Stimulated activated naive CD4-positive, alpha-beta T cell treated with Interleukin-2 at 50 U/mL for 16 hours (primary cell): ENCODE measurements at places on chromosomes 11 and 22.

DNA sequence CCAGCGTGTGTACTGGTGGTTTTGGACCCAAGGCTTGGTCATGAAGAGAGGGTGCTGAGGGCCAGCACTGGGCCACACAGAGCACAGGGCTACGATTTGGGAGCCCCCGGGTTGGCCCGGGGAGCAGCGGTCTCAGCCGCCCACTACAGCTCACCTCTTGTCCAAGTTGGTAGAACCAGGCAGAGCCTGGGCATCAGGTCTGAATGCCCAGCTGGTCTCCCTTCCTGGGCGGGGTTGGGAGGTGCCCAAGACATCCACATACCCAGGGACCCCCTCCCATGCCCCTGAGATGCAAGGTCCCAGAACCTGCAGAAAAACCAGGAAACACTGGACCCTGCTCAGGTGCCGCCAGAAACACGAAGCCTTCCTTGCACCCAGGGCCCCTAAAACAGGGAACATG lies 18.0 kb downstream of the CELSR1 start:
- no peak for DNase-seq

DNA sequence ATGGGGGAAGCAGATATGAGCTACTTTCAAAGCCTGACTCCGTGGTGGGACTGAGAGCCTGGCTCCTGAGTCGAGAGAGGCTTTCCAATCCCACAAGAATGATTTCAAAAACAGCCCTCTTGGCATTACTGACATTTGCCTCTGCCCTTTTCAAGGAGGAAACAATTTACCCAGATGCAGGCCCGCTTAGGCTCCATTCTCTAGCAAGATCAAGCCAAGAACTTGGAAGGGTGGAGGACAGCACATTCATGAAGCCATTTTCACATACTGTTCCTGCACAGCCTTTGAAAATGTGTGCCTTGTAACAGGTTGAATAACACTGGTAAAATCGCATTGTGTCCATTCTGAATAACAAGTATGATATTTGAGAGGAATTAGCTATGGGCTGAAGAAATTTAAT lies 58.2 kb upstream of the EED start:
- DNase-seq = no peak

DNA sequence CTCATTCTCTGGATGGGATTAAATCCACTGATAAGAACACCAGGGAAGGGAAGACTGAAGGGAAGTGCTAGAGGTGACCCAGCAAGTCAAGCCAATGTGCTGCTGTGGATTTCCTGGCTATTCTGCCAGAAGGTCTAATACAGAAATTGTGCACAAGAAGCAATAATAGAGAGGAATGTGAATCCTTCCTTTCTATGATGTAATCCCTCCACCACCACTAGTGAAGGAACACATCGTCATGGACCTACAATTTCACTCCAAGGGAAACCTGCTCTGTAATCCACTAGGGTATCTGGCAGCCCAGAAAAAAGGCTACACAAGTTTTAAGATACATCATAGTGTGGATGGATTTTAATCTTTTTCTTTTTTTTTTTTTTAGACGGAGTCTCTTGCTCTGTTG lies 17.4 kb downstream of the LARGE2 start:
- DNase-seq = no peak

DNA sequence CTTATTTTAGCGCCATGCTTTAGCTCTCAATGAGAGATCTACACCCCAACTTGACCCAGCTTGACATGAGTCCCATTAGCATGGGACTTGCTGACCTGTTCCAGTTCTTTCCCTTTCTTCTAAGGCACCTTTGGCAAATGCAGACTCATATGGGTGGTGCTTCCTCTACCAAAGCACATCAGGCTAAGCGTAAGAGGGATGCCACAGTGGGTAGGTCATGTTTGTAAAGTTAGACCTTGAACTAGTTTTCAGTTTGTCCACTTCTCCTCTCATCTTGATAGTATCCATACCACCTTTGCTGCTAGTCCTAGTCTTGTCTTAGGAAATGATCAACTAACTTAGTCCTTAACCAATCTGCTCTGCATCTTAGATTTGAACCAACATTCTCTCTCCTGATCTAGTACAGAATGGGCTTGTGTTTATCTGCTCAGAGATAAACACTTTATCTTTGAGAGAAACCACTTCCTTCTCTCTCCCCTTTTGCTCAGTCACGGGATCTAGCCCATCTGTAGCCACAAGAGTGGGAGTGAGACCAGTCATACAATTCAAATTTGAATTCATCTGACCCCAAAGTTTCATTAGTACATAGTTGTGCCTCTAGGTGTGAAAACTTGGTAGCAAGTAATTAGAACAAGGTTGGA lies 72.1 kb upstream of the CD44 start:
- peak; percentile 26 for DNase-seq

DNA sequence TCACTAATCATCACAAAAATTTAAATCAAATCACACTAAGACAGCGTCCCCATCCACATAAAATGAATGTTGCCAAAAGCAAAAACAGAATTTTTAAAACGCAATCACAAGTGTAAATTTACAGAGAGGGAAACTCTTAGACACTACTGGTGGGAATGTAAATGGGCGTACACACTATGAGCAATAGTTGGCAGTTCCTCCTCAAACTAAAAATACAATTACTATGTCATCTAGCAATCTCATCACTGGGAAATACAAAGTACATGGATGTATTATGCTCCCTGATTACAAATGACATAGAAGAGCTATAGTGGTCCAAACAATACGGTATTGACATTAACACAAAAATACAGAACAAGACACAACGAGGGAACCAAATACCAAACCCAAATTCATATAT lies 8.7 kb upstream of the RGL4 start:
- no peak for DNase-seq

DNA sequence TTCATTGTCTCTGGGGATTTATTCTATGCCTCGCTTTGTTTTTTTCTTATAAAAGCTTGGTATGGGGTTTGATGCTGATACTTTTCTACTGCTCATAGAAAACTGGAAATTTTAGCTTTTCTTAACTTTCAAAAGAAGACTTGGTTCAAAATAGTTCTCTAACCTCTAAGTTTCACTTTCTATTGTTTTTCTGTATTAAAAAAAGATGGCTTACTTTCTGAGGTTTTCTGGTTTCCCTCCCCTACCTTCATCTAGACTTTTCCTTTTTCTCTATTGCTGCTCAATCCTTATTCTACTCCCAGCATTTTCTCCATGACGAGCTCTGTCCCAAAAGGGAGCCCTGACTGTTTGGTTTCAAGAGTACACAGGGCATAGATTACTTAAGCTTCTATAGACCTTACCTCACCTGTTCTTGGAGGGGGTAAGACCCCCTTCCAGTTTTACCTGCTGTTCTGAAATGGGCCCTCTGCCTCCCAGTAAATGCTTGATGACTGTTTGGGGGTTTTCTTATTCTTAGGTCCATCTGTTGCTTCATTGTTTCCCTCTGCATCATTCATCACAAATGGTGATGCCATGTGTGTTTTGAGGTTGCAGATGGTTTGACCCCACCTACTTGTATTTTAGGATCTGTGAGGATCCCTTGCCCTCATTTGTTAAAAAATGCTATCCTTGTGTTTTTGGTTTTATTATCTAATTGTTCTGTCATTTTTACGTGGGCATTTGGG lies 29.5 kb downstream of the DNHD1 start:
- DNase-seq = no peak

GRCh38 chr11:120333801-120334200 lies 2.4 kb upstream of the ARHGEF12 start:
- no peak for DNase-seq
